ENCODE measurements at places on chromosomes 1 and 21.

- DNase-seq = no peak
Measured at GRCh38 chr1:232105561-232105960, 479.0 kb downstream of the DISC1 start.

- no peak for DNase-seq
Measured at GRCh38 chr1:207002724-207003146, 29.8 kb downstream of the C1orf116 start.

DNA sequence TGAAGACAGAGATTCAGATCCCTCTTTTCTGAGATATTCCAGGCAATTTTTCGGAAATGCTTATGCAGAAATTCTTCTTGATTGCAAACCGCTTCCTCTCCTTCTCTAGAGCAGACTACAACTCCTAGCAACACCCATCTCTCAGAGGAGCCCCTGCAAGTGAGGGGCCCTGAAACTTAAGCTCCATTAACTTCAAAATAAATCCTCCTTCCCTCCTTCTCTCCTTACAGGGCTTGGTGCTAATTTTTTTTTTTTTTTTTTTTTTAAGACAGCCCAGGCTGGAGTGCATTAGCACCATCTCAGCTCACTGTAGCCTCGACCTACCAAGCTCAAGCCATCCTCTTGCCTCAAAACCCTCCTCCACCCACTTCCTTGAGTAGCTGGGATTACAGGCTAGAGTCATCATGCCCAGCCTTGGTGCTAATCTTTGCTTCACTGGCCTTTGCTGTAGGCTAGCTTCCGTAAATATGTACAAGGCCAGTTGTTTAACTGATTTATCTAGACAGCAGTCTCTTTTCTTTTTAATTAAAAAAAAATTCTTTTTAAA, 30.2 kb upstream of the SFPQ start:
- DNase-seq = no peak

DNA sequence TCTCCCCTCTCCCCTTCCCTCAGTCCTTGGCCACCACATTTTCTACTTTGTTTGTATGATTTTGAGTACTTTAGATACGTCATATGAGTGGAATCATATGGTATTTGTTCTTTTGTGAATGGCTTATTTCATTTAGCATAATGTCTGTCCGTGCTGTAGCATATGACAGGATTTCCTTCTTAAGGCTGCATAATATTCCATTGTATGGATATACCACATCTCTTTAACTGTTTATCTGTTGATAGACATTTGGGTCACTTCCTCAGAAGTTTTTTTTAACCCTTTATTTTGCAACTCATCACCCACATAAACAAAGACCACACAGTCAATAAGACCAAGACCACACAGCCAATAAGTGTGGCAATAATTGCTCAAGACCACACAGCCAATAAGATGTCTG, 24.9 kb downstream of the FAM163A start:
- no peak for DNase-seq
